ENCODE measurements at places on chromosomes 12 and 14.

- no peak for DNase-seq
Observed at GRCh38 chr12:109983432-109984142, 12.6 kb downstream of the GIT2 start.

DNA sequence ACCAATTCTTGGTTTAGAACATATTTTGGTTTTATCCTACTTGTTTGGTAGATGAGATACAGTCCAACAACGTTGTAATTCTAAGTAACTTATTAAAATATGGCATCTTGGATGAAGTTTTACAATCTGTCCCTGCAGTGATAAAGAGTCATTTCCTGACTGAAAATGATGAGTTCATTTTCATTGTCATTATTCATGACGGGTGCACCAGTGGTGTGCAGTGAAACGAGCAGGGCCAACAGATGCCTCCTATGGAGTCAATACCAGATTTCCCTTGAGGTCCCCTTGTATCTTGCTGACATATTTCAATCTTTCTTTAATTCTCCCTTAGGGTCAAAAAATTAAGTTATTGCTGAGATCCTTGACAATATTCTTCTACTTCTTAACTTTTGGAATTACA lies 438.5 kb downstream of the LRIG3 start:
- no peak for DNase-seq

- DNase-seq, result no peak
Observed at GRCh38 chr14:104446611-104447010, 133.0 kb upstream of the C14orf180 start.

DNA sequence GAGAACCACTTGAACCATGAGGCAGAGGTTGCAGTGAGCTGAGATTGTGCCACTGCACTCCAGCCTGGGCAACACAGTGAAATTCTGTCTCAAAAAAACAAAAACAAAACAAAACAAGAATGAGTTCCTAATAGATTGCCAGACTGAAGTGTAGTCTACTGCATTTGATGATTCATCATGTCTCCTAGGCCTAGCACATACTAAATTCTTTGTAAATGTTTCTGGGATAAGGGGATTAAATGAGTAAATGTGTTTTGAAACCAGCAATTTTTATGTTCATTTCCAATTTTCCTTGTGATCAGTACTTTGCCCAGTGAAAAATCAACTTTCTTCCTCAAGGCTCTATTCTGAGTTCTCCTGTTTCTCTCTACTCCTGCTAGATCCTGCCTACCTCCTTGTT lies 2.9 kb upstream of the DYRK2 start:
- peak; percentile 74 for DNase-seq

- no peak for DNase-seq
Observed at GRCh38 chr12:110431957-110432587, 18.1 kb downstream of the ARPC3 start.

DNA sequence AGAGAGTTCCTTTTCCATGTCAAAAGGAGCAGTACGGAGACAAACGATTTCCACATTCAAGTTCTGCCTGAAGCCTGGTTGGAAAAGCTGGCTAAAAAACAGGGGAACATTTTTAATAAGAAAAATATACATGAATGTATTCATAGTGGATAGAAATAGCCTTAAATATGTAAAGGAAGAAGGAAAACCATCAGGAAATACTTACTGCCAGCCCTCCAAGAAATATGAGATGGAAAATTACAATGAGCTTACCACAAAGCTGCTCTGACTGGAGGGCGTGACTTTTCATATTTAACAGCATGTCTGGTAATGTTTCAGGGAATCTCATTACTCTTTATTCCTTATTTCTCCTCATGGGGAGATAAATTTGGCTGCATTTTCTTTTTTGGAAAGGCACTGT lies 75.9 kb upstream of the ZDHHC17 start:
- peak; percentile 70 for DNase-seq

DNA sequence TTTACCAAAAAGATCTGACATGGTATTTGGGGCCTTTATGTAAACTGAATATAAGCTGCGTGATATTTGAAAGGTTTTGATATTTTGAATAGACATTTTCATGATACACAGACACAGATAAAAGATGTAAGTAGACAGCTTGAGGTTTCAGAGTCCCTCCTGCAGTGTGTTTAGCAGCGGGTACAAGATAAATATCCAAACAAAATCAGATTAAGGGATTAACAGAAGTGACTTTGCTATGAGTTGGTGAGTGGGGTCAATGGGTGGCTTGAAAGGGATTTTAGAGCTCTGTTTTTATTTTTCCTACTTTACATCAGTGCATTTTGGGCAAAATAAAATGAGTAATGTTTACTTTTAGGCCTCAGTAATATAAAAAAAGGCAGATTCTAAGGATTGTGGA lies 84.1 kb downstream of the IGF1 start:
- no peak for DNase-seq
